ENCODE measurements at places on chromosomes 16 and 17. TPM values are rescaled to one million over a fixed set of nuclear protein-coding genes. Genes with fewer than 3 reads are reported as not detected.

CES1 gene
- 1.00 TPM for total RNA-seq

CACNA1G gene
- total RNA-seq, result 0.12 TPM

CIBAR2 gene
- not detected for total RNA-seq

SCGB1C2 gene
- not detected for total RNA-seq

TMEM101 gene
- total RNA-seq, result 104 TPM

PSKH1 gene
- 20.1 TPM for total RNA-seq

CCDC78 gene
- total RNA-seq, result 4.8 TPM

MYO1D gene
- total RNA-seq, result 35.2 TPM

CCL16 gene
- total RNA-seq, result not detected

SLC16A13 gene
- 1.00 TPM for total RNA-seq

PERCC1 gene
- total RNA-seq, result not detected

EMP2 gene
- 9.7 TPM for total RNA-seq

PPL gene
- 0.75 TPM for total RNA-seq

STH gene
- not detected for total RNA-seq

EVPLL gene
- not detected for total RNA-seq

TBC1D3K gene
- total RNA-seq, result not detected

NPIPB6 gene
- total RNA-seq, result 0.33 TPM

KREMEN2 gene
- total RNA-seq, result not detected

ICAM2 gene
- 1.2 TPM for total RNA-seq

SLC13A5 gene
- total RNA-seq, result not detected

TBC1D3B gene
- 2.5 TPM for total RNA-seq

CX3CL1 gene
- not detected for total RNA-seq

TNFSF13 gene
- total RNA-seq, result 0.44 TPM

TPSG1 gene
- not detected for total RNA-seq

ODAD4 gene
- total RNA-seq, result 1.3 TPM

SLC6A2 gene
- total RNA-seq, result not detected
